ENCODE measurements at places on chromosomes 6 and 20.

DNA sequence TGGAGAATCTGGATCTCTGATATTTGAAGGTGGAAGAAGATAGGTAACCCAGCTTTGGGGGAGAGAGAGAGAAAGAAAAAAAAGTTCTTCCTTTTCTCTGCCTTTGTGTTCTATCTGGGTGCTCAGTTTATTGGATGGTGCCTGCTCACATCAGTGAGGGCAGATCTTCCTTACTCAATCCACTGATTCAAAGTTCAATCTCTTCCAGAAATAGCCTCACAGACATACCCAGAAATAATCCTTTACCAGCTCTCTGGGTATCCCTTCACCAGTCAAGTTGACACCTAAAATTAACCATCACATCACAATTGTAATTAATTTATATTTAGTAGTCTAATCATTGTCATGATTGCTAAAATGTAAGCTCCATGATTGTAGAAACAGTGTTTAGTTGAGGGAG is 189.1 kb downstream of the EPM2A start:
- no peak overlapping the region for H3K27ac ChIP-seq
- H3K4me3 ChIP-seq = no peak overlapping the region
- no peaks in the 10 kb centered on the region for H3K4me1 ChIP-seq
- H3K27me3 ChIP-seq = no peaks in the 10 kb centered on the region
- no peaks in the 10 kb centered on the region for H3K36me3 ChIP-seq

- no peak for DNase-seq
- H3K27me3 ChIP-seq = peaks cover 3% of the 10 kb centered on the region
- no peak overlapping the region for H3K4me3 ChIP-seq
- no peak overlapping the region for H3K27ac ChIP-seq
Measured at GRCh38 chr6:114323784-114324183, 19.0 kb downstream of the HS3ST5 start.

DNA sequence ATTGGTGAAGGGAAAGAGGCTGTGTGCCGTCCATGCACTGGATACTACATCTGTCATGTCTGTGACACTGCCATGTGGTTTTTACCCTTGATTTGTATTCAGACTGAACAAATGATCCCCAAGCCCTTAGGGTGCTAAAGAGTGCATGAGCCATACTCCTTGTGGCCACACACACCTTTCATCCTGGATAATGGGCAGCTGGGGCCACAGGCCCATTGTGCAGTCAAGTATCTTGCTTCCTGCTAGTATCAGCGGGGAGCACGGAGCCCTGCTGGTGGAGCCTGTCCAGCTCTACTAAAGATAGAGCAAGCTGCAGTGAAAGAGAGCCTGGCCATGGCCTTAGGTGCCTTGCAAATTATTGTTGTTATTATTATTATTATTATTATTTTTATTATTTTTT is 75.1 kb downstream of the SLX4IP start:
- H3K36me3 ChIP-seq = peaks cover 6% of the 10 kb centered on the region
- H3K27ac ChIP-seq = no peak overlapping the region
- H3K27me3 ChIP-seq = no peaks in the 10 kb centered on the region
- H3K4me3 ChIP-seq = no peak overlapping the region
- peaks cover 34% of the 10 kb centered on the region for H3K4me1 ChIP-seq

- no peak overlapping the region for H3K27ac ChIP-seq
- H3K4me3 ChIP-seq = no peak overlapping the region
- no peaks in the 10 kb centered on the region for H3K4me1 ChIP-seq
- DNase-seq = no peak
Measured at GRCh38 chr6:141077355-141078333, 1055.1 kb upstream of the GJE1 start.

GRCh38 chr6:169807699-169808607 is 56.5 kb downstream of the ERMARD start:
- no peaks in the 10 kb centered on the region for H3K36me3 ChIP-seq
- no peak overlapping the region for H3K4me3 ChIP-seq
- peaks cover 47% of the 10 kb centered on the region for H3K4me1 ChIP-seq
- peaks cover 39% of the 10 kb centered on the region for H3K27me3 ChIP-seq
- peak overlapping the region; percentile 26 for H3K27ac ChIP-seq
- DNase-seq = no peak

DNA sequence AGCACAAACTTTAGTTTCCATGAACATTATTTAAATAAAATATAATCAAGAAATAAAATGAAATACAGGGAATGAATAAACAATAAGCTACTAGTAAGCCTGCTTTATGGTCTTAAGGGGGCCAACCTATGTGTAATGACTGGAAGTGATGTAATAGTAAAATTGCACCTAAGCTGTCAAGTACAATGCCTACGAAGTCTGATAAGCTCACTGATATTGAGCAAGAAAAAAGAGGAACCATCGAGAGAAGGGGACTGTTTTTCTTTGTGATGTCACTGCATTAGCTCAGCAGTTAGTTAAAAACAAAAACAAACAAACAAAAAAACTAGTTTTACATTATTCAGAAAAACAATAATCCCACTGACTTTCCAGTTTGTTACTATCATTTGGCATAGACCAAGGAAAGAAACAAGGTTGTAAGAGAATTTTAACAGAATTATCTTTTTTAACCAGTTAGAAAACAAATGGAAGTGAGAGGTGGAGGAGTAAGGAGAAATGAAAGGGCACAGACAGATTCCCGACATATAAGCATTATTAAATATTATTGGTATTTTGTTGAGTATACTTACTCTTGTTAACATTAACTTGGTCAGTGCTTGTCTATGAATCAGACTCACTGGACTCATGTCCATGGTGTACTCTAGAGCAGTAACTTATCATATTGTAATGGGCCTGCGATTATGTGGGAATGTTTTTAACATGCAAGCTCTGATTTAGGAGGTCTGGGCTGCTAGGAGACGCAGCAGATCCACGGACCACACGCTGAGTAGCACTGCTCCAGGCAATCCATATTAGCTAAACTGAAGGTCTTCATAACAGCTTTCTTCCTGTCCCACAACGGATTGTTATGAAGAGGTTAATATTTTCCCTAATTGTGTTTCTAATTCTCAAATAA is 99.6 kb upstream of the HMGCLL1 start:
- no peaks in the 10 kb centered on the region for H3K4me1 ChIP-seq
- no peaks in the 10 kb centered on the region for H3K36me3 ChIP-seq
- no peak overlapping the region for H3K4me3 ChIP-seq
- no peak for DNase-seq
- H3K27ac ChIP-seq = no peak overlapping the region
- no peaks in the 10 kb centered on the region for H3K27me3 ChIP-seq

DNA sequence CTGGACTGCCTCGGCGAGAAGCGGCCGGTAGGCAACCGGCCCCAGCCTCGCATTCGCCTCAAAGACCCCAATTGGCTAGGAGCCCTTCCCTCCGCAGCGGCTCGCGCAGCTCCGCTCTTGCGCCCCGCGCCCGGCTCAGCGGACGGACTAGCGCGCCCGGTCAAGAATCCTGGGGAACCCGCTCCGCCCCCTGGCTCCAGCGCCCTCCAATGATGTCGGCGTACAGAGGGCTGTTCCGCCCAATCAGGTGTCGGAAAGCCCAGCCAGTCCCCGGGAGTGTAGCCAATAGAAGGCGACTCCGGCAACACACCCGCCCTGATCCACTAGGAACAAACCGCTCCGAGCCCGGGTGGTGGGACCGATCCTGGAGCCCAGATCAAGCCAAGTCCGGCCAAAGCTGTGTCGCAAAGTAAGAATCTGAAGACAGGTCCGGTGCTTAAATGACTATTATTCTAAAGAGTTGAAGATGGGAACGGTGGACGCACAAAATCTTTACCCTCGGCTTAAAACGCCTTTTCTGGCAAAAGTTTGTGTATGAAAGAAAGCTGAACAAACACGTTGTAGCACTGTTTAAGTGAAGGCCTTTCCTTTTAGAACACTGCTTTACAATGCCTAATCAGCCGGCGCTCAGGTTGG is 132.2 kb downstream of the OGFRL1 start:
- peaks cover 57% of the 10 kb centered on the region for H3K27me3 ChIP-seq
- H3K4me1 ChIP-seq = peaks cover 8% of the 10 kb centered on the region
- no peak for DNase-seq
- peaks cover 1% of the 10 kb centered on the region for H3K36me3 ChIP-seq
- no peak overlapping the region for H3K27ac ChIP-seq

GRCh38 chr20:9032758-9033157 is 36.1 kb upstream of the PLCB4 start:
- H3K4me1 ChIP-seq = no peaks in the 10 kb centered on the region
- H3K4me3 ChIP-seq = no peak overlapping the region
- no peak overlapping the region for H3K27ac ChIP-seq
- no peaks in the 10 kb centered on the region for H3K36me3 ChIP-seq
- no peak for DNase-seq
- no peaks in the 10 kb centered on the region for H3K27me3 ChIP-seq

- H3K36me3 ChIP-seq = no peaks in the 10 kb centered on the region
- DNase-seq = no peak
- no peaks in the 10 kb centered on the region for H3K4me1 ChIP-seq
- no peak overlapping the region for H3K27ac ChIP-seq
- no peaks in the 10 kb centered on the region for H3K27me3 ChIP-seq
Measured at GRCh38 chr6:79410806-79411205, 126.4 kb downstream of the LCA5 start.

GRCh38 chr6:71292001-71292400 is 3.4 kb downstream of the OGFRL1 start:
- H3K4me3 ChIP-seq = no peak overlapping the region
- H3K4me1 ChIP-seq = peaks cover 39% of the 10 kb centered on the region
- no peaks in the 10 kb centered on the region for H3K27me3 ChIP-seq
- H3K36me3 ChIP-seq = peaks cover 38% of the 10 kb centered on the region
- H3K27ac ChIP-seq = no peak overlapping the region

GRCh38 chr6:56047931-56048540 is 172.6 kb upstream of the BMP5 start:
- no peaks in the 10 kb centered on the region for H3K36me3 ChIP-seq
- DNase-seq = no peak
- no peak overlapping the region for H3K27ac ChIP-seq
- no peaks in the 10 kb centered on the region for H3K27me3 ChIP-seq

DNA sequence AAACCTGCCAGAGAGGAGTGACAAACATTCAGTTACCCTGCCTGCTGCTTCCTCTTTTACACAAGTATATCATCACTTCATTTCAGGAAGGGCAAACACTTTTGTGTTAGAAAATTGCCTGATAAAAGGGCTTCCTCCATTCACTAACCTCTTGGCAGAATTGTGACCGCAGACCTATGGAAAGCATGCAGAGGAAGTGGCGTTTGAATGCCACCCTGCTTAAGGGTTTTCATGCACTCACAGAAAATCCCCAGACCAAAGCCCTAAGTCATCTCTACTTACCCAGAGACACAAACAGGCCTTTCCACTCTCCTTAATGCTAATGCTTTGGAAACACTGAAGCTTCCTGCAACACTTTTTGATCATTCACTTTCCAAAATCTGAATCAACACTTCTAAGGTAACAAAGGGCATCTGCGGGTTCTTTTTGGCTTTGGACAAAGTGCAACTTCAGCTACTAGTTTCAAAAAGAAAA is 22.1 kb upstream of the RALGAPA2 start:
- no peak overlapping the region for H3K4me3 ChIP-seq
- peaks cover 5% of the 10 kb centered on the region for H3K27me3 ChIP-seq
- peak; percentile 40 for DNase-seq

DNA sequence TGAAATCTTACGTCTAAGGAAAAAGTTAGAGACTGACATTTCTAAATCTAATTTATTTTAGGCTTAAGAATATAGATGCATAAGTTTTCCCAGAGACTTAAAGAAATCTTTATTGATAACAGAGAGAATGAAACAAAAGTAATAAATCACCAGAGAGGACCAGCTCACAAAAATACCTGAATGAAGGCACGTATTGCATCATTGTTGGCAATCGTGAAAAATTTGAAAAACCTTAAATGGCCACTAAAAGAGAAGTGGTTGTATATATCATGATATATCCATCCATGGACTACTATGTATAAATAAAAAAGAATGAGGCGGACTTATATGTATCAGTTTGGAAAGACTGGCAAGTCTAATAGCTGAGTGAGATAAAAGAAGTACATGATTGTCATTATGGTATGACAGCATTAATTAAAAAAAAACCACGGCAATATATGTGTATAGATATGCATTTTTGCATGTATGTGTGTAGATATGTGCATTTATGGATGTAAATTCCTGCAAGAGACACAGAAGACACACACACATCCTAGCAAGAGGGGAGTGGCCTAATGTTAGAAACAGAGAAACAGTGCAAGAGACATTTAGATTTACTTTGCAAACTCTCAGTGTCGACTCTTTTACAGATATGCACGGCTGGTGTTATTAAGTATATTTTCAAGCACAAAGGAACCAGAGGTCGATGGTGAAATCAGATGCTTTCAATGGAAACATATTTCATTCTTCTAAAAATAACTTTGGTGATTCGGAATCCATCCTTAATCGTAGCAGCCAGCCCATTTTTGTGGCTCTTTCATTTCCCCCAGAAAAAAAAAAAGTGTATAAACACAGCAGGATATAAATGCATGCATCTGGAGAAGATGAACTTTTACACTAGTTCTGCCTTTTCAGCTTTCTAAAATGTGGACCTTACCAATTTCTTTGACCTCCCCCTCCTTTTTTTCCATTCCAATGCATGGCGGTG is 156.1 kb upstream of the SALL4 start:
- H3K36me3 ChIP-seq = no peaks in the 10 kb centered on the region
- H3K27ac ChIP-seq = no peak overlapping the region
- peaks cover 25% of the 10 kb centered on the region for H3K27me3 ChIP-seq
- DNase-seq = no peak
- H3K4me1 ChIP-seq = peaks cover 3% of the 10 kb centered on the region
- H3K4me3 ChIP-seq = no peak overlapping the region

DNA sequence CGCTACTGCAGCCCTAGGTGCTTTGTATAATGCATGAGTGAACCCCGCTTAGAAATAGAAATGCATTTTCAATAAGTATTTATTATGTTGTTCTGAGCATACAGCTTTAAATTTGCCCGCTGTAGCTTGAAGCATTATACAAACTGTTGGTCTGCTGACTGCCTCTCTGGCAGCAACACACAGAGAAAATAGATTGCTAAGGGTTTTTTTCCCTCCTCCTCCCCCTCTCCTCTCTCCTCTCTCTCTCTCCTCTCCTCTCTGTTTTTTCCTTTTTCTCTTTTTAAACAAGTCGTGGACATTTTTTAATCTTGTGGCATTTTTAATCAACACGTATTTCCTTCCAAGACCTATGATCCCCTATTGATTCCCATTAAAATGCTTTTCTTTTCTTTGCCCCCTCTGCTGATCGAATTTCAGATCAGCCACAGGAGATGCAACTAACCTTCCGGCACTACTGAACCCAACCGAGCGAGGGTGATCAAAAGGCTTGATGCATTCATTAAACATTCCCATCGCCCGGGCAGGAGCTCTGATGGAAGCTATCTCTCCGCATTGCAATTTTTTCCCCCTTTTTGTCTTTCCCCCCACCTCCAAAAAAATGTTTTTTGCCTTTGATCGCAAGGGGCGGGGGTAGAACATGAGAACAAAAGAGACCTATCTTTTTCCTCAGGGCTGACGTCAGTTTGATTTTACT is 90.7 kb upstream of the ARID1B start:
- no peaks in the 10 kb centered on the region for H3K36me3 ChIP-seq
- H3K27me3 ChIP-seq = no peaks in the 10 kb centered on the region
- peak overlapping the region; percentile 76 for H3K4me3 ChIP-seq
- H3K4me1 ChIP-seq = peaks cover 22% of the 10 kb centered on the region
- H3K27ac ChIP-seq = peak overlapping the region; percentile 94
- DNase-seq = peak; percentile 59
